Neuronal stem cell (in vitro differentiated cells): ENCODE measurements at places on chromosomes 2 and 18.

DNA sequence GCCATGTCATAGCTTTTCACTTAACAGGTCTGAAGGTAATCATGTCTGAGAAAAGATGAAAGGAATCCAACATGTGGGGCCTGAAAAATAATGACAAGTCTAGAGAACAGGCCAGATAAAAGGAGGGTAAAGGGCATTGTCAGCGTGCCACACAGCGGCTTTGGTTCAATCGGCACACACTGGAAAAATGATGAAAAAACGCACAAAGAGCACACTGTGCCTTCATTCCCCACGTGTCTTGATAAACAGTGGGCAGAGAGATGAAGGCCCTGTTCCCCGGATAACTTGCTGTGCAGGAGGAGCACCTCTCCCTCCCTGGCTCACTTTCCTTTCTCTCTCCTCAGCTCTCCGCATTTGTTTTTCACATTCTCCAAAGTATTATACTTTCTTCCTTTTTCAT lies 766.3 kb downstream of the TDRD15 start:
- DNase-seq: no peak

DNA sequence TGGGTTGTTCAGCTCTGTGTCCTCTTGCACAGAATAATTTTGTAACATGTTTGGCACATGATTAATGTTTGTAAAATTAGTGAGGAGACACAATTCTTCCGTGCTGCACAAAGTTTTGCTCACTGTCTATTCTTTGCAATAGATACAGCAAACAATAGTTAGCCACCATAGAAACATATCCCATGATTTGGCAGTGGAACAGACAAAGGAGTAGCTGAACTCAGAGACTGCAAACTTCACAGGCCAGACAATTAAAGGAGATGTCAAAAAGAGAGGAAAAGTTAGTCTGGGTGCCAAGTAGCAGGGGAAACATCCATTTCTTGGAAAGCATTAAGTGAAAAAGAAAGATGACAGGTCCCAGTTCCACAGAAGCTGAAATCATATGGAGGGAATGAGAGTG lies 267.4 kb upstream of the NRXN1 start:
- no peak for DNase-seq

DNA sequence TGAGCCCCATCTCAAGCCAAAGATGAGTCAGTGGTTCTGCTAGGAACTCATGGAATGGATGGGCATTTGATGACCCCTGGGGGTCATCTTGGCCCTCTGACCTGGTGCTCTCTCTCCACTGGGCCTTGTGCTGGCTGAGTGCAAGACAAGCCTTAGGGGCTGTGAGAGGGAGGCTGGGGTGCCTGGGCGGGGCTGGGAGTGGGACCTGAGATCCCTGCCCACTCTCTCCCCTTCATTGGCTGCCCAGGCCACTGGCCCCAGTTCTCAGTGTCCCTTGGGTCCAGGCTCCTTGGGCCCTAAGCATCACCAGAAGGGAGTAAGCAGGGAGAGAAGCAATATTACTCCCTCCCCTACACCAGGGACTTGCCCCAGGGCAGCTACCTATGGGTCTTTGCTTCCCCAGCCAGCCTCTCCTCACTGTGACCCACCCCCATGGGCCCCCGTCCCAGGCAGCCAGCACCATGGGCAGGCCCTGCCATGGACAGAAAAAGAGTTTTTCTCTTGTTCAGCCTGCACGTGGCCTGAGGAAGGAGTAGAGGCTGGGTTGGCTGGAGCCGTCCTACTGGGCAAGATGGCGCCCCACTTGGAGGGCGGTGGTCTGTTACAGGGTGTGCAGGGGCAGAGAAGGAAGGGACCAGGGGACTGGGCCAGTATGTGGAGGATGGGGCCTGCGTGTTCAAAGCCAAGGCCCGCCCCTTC lies 33.6 kb downstream of the ATOH8 start:
- DNase-seq: no peak

GRCh38 chr18:39945076-39945475 lies 2010.0 kb upstream of the PIK3C3 start:
- no peak for DNase-seq
